Activated CD8-positive, alpha-beta memory T cell treated with anti-CD3 and anti-CD28 coated beads, Interleukin-2, amount 50 U/mL, for 48 hours (primary cell): ENCODE measurements at places on chromosomes 16 and 17.
A peak's percentile ranks its signal among the peaks of the same experiment; 100 is the strongest.

DNA sequence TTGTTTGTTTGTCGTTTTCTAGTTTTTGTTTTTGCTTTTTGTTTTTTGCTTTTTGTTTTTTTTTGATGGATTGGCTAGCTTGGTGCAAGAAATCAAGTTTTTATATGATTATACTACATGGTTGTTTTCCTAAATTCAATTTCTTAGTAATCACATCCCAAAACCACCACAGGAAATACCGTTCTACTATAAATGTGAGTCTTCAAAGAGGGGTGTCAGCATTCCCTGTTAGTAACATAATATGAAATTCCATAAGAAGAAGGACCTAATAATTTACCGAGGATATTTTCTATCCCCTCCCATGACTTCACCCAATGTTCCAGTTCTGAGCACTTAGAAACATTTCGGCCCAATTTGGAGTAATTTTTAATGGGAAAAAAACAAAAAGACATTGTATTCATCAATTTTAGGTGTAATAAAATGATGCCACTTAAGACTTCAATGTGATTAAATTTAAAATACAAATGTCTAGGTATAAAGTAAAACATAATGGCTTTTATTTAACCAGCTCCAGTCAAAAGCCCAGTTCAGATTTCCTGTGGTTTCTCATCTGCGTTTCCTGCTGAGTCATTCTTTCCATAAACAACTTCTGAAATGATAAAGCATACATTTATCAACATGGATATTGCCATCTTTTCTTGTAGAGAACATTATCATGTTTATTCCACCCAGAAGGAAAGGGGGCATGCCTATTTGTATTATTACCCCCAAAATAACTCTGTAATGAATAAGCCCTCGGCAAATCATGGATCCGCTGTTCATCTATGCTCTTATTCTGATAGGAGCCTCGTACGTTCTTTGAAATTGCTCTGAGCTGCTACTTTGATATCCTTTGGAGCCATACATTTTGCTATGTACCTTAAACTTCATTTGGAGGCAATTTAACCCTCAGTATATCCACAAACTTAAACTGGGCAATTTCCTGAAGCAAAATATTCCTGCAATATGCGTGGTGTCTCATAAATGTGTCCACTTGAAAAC lies 28.1 kb downstream of the HSBP1 start:
- DNase-seq, result no peak

DNA sequence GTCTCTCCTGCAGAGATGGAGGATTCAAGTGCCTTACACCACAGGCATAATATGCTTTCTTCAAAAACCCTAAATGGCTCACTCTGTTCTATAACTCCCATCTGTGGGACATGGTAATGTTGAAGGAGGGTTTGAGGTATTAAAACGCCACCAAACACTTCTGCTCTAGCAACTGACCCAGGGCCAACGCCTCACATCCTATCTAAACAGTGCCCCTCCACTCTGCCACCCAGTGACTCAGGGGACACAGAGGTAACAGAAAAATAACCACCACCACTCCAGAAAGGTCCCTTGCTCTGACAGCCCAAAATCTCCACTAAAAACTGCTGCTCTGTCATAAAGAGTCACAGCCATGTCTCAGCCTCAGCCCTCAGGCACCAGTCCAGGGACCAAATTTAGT lies 17.7 kb downstream of the NPRL3 start:
- no peak for DNase-seq

DNA sequence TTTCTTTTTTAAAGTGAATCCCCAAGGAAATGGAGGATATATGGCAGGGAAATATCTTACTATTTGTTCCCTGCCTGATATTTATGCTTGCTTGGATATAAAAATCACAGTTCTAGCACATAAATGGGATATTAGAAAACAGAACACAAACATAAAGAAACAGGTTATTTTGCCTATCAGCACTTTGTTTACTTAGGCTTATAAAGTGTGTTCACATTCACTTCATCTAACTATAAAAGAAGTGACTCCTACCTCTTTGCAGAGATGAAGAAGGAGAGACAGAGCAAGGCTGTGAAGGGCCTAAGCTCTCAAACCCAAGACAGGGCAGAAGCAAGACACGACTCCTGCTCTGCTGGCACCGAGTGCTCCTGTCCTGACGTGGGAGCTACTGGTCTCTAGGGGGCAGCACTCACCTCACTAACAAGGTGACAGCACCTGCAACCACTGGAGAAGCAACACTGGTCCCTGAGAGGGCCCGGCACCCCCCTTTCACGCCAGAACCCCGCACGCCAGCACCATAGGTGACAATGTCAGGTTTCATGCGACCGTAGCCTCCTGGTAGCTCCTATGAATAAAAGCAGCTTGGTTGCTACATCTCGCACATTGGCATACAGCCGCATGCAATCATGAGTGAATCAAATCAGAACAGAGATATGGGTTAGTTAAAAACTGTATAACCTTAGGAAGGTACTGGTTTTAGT lies 32.0 kb downstream of the MBTPS1 start:
- DNase-seq, result peak; percentile 78

DNA sequence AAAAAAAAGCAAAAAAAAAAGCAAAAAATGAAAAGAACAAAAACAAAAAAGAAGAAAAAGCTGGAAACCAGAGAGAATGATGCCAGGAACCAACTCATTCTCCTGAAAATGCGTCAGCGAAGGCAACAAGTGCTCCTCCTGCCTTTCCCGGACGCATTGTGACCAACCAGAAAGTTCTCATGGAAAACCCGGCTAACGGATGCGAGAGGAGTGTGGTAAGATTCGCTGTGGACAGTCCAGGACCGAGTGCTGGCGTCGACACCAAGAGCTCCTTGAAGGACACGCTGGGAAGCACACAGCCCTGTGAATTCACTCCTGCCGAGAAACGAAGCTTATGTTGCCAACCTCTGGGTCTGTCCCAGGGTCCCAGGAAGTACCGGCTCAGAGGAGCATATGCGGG lies 43.4 kb downstream of the METRNL start:
- peak; percentile 41 for DNase-seq

DNA sequence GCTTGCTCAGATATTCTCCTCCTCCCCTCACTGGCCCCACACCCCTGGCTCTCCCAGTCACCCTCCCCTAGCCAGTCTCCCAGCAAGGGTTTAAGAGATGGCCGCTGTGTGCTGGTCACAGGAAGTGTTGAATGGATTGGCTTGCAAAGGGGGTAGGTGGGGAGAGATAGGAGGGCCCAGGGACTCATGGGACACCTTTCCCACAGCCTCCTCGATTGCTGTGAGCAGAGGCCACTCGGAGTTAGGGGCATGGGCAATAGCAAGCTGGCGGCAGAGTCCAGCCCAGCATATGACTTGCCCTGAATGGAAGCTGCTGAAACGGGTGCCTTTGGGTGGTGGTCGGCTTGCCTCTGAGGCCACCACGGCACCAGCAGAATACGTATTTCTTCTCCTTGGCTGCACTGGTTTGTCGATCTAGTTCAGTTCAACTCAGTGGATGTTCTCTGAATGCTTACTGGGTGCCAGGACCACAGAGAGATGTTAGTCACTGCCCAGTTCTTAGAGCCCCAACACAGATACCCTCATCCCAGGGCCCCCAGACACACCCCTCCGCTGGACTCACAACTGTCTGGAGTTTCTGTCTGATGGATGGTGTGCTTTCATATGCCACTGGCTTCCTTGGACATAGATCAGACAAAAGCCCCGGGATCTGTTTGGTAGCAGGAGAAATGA lies 6.0 kb downstream of the WFIKKN2 start:
- DNase-seq, result no peak
